ENCODE measurements at places on chromosomes 2 and 18.
A peak's percentile ranks its signal among the peaks of the same experiment; 100 is the strongest.

GRCh38 chr18:58723810-58724602 is 52.7 kb downstream of the MALT1 start:
- DNase-seq: no peak

GRCh38 chr2:17821535-17822444 is 5.5 kb downstream of the MSGN1 start:
- no peak for DNase-seq

DNA sequence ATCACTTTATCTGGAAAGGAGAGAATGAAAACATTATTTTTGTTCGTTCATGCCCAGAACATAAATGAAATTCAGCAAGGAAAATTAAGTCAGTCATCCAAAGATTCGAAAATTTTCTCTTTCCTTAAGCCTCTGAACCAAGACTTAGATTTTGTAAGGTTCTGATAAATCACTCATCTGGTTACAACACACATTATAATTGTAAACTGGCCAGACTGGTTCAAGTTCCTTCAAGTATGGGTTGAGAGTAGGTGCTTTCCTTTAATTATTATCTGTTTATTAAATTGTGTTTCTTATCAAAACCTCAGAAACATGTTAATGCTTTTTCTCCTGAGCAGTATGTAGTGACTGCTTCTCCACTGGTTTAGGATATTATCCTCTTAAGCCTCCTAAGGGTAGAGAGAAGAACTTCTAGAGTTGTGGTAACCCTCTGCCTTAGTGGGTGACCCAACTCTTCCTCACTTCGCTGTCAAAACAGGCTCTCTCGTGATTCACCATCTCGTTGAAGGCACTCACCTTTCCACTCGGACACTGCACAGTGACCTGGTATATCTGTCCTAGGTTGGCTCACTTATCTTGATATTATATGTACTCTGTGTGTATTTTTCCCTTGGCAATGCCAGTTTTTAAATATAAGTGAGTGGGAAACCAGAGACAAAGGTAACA is 325.9 kb downstream of the PAX3 start:
- DNase-seq: no peak

- no peak for DNase-seq
Measured at GRCh38 chr18:75129717-75130477, 79.0 kb downstream of the PTGR3 start.

- no peak for DNase-seq
Measured at GRCh38 chr18:34862561-34862960, 152.5 kb downstream of the DTNA start.

DNA sequence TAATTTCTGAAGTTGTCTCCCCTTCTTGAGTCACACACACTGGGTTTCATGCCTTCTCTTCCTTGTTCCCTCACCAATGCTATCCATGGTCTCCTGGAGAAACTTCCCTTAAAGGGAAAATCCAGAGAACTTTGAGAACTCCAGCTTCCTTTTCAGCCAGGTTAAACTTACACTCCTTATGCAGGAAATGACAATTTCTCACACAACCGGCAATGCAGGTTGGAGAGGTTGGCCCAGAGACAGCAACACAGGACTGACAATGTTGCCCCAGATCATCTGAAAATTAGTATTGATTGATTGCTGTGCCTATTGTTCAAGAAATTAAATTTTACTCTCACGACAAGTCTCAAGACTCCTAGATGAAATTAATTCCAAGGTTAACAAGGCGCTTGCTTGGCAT is 292.2 kb downstream of the NYAP2 start:
- DNase-seq: no peak

GRCh38 chr2:37740164-37740739 is 68.8 kb upstream of the CDC42EP3 start:
- no peak for DNase-seq

DNA sequence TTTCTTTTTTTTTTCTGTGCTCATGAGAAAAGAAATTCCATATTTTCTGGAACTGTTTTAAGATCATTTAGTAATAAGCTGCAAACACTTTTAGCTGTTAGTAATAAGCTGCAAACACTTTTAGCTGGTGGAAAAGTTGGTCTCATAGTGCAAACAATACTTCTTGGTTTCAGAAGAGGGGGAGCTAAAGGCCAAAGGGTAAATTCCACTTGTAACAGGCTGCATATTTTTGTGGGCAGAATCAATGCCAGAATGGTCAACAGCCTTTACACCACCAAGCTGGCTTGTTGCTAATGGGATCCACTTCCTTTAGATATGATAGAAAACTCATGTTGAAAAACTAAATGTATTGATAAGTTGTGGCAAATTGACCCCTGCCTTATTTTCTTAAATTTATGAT is 356.8 kb downstream of the NR4A2 start:
- DNase-seq: no peak

DNA sequence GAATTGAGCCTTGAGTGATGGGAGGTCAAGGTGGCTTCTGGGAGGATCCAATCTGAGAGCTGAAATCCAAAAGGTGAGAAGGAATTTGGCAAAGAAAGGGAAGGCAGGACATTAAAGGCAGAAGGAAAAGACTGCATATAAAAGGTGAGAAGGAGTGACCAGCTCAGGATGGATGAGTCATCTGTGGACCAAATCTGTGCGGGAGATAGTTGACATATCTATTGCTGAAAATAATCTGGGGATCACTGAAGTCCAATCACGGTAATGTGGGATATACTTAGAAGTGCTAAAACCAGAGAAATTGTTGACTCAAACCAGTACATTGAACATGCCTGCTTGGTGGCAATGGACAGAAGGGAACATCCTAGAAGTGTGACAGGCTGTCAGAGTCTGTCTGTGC is 8.0 kb upstream of the PTPN4 start:
- no peak for DNase-seq

GRCh38 chr2:161085149-161085548 is 75.1 kb upstream of the TANK start:
- DNase-seq: peak; percentile 26

DNA sequence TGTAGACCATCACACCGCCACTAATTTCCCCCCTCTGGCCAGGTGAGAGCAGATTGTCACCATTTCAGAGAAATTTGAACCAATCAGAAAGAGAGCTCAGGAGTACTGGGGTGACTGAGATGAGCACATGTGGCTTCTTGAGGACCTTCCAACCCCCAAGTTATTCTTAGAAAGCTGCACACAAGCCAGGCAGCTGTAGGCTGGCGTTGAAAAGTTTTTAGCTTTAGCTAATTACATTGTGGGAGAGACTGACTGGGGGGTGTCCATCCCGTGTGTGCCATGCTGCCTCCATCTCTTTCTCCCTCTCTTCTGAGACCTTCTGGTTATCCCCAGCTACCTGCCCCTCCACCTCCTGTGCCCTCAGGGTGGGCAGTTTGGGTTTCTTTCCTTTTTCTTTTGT is 154.0 kb downstream of the AGAP1 start:
- no peak for DNase-seq

DNA sequence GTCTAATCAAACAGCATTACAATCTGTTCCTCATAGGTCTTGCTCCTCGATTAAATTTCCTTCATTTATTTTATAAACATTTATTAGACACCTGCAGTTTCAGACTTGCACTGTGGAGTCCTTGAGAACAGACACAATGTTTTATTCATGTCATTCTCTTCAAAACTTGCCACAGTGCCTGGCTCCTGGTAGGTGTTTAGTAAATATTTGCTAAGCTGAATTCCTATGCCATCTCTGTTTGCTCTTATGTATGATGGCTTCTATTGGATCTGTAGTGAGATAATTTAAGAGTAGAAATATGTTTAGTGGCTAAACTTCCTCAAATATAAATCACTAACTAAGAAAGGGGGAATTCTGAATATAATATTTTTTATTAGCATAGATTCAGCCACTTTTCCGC is 61.4 kb downstream of the LRATD1 start:
- DNase-seq: no peak

- no peak for DNase-seq
Measured at GRCh38 chr2:236162882-236163470, 5.2 kb downstream of the GBX2 start.

- no peak for DNase-seq
Measured at GRCh38 chr2:84800194-84800805, 80.6 kb downstream of the TRABD2A start.

- DNase-seq: no peak
Measured at GRCh38 chr2:144239306-144239705, 280.6 kb downstream of the ZEB2 start.

DNA sequence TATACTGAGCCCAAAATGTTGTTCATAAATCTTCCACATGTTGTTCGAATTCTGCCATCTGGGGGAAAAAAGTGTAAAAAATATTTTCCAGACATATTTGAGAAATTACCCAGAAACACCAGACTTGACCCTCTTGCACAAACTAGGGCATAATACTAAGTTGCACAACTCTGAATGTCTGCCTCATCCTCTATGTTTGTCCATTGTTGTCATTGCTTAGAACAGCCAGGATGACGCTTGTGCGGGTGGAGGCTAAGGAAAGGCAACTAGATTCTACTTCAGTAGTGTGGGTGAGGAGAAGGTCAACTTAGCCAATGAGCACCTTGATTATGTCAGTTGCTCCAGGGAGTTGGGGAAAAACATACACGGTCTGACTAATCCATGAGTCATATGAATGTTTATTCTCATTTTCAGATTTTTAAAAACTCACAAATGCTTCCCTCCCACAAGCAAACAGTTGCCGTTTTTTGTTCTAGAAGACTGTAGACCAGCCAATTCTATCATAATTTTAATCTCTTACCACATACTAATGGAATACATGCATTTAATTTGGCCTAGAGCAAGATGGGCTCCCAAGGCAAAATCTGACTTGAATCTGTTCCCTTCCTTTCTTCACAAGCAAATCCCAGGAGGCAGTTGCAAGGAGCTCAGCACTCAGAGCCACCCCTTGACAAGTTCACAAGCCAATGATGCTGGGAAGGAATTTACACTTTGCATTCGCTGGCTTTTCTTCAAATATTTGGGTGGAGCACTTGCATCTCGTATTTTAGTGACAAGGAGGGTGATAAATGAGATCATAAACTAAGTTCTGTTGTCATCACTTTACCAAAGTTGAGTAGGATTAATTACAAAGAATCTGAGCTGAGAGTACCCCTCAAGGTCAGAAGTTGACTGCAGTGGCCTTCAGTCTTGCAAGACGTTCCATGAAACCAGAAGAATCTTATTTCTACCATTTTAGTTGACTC is 163.2 kb upstream of the TWIST2 start:
- DNase-seq: no peak

DNA sequence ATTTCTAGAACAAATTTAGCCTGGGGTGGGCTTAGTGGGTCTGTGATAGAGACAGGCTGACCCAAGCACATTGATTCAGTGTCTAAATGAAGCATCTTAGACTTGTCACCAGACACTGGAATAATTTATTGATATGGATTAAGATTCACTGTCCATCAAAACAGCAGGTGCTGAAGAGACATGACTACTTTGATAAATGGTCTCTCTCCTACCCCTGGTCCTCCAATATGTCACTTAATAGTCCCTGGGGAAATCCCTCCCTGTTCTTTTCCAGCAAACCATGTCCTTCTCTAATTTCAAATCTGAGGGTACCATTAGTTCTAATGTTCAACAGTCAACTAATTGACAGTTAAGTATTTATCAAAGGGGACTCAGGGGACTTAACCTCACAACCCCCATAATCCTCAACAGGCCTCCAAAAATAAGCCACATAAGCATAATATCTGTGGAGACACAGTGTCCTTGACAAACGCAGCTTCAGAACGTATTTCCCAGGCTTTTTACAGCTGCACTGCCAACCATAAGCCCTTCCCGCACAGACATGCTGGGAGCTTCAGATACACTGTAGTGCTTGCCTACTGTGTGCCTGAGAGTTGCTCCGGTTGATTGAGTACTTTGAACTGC is 391.0 kb downstream of the THSD7B start:
- DNase-seq: no peak

DNA sequence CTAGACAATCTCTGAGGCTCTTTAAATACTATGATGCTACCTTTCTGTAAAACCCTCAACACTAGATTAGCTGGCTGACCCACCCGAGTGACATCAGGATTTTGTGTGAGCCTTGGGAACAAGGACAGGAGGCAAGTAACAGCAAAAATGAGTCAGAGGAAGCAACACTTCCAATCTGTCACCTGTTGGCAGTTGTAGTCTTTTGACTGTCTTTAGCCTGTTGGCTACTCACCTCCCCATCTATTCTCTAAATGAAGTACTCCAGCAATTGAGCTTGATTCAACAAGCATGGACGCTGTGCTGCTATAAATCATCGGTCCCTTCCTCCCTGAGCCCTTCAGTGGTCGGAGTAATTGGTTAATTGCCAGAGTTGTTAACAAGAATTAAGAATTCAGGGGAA is 898.7 kb downstream of the BCL11A start:
- DNase-seq: no peak

DNA sequence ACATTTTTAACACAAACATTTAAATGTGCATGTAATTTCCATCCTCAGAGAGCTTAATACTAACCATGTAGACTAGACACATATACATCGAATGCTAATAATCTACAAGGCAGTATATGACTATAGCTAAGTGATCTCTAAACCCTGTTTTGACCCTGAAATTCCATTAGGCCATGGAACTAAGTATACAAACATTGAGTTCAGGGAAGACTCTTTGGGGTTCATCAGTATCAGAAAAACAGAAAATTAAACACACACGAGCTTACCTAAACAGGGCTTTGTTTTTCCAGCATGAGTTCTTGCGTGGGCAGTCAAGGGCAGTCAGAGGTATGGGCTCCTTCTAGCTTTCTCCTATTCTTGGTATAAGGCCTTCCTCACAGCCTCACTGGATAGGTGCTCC is 106.0 kb upstream of the COPS8 start:
- no peak for DNase-seq

GRCh38 chr2:41668529-41668928 is 379.3 kb upstream of the PKDCC start:
- no peak for DNase-seq

GRCh38 chr18:36627637-36628036 is 201.2 kb downstream of the TPGS2 start:
- DNase-seq: no peak

- DNase-seq: no peak
Measured at GRCh38 chr2:42979416-42979869, 187.1 kb upstream of the HAAO start.

GRCh38 chr18:9851511-9851910 is 34.3 kb upstream of the TXNDC2 start:
- no peak for DNase-seq

DNA sequence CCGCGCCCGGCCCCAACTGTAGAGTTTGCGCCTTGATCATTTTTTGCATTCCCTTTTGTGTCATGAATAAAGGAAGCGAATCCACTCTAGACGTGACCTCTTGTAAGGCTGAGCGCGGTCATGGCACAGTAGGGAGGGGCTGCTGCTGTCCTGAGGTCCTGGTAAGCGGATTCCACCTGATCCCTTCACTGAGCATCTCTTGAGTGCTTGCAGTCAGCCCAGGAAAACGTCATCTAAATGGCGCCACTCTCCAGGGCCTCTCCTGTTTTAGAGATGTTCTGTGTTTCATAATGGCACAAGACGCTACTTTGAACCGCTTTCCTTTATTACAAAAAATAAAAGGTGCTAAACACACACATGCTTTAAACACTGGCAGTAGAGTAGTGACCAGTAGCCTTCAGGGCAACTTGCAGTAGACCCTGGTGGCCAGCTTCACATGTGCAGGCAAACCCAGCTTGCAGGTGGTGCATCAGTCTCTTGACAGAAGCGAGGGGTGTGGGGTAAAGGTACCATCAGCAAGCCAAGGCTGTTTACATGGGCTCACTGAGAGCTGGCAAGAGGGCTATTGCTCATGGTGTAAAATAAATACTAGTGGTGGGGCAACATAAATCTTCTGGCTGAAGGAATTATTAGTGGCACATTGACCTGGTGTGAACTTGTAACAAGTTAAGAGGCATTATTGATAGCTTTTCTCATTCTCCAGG is 43.0 kb upstream of the ACKR3 start:
- no peak for DNase-seq

- DNase-seq: no peak
Measured at GRCh38 chr2:98029718-98030222, 34.0 kb upstream of the TMEM131 start.
